ENCODE measurements at places on chromosomes 12 and 14.
A peak's percentile ranks its signal among the peaks of the same experiment; 100 is the strongest.

DNA sequence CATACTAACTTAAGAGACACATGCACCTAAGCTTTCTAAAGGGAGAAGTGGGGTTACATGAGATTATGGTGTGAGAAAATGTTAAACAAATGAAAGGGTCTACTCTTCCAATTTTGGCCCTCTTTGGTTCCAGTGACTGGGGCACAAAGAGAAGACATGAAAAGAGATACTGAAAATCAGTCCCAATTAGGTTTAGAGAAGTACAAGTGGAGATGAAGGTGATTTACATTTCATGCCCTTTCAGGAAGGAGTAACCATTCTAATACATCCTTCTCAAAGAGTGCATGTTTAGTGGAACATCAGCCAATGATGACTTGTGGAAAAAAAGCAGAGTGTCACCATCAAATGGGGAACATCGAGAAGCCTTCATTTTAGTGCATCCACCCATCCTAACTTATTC is 14.4 kb downstream of the MGP start:
- no peak for DNase-seq

DNA sequence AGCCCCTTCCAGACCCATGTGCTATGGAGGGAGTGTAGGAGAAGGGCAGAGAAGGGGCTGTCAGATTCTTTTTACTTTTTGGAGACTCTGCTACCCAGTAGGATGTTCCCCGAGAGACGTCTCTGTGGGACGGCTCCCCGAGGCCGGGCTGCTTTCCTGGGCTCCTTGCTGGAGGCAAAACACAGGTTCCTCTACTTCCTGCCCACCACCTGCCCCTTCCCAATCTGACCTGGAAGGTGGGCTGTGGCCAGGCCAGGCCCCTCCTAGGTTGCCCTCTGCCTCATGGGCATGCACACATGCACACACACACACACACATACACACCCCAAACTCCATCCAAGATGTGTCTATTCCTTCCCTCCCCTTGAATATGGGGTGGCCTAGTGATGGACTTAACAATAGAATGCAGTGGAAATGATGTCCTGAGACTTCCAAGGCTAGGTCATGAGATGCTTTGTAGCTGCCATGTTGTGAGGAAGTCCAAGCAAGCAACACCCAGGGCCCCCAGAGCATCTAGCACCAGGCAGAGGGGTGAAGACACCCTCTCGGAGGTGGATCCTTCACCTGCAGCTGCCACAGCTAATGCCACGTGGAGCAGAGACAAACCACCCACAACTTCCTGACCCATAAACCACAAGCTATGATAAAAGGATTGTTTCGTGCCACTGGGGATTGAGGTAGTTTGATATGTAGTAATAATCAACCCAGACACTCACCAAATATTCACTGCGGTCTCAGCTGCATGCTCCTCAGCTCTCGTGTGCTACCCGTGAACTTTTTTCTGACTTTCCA is 1.6 kb upstream of the ASB2 start:
- peak; percentile 50 for DNase-seq

GRCh38 chr14:92783813-92784431 is 10.2 kb upstream of the GOLGA5 start:
- no peak for DNase-seq

- no peak for DNase-seq
These were observed 1079.4 kb downstream of the AACS start for GRCh38 chr12:126144603-126145002.

- DNase-seq, result no peak
These were observed 53.6 kb upstream of the EIF5 start for GRCh38 chr14:103280278-103280928.

DNA sequence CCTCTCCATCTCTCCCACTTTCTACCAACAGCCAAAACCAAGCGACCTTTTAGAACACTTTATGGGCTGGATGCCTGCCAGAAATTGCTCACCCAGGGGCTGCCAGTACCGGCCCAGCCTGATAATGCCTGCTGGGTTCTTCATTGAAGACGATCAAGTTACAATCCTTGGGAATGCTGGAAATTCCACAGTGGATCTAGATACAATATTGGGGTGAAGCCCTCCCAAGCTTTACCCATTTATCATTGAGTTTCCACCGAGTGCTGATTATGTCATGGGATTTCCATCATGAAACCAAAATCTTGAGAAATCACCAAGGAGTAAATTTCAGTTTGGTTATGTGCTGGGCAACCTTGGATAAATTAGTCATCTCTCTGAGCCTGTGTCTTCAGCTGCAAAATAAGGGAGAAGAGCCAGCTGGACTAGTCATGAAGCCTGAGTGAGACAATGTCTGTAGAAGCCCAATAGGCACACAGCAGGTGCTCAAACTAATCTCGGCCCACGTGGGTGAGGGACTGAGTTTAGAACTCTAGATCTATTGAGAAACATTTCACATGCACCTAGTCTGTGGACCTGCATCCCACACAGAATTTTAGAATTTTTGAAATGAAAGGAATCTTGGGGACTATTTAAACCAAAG is 75.5 kb upstream of the CLMN start:
- DNase-seq, result no peak

GRCh38 chr14:63241096-63241495 is 36.9 kb downstream of the RHOJ start:
- no peak for DNase-seq

DNA sequence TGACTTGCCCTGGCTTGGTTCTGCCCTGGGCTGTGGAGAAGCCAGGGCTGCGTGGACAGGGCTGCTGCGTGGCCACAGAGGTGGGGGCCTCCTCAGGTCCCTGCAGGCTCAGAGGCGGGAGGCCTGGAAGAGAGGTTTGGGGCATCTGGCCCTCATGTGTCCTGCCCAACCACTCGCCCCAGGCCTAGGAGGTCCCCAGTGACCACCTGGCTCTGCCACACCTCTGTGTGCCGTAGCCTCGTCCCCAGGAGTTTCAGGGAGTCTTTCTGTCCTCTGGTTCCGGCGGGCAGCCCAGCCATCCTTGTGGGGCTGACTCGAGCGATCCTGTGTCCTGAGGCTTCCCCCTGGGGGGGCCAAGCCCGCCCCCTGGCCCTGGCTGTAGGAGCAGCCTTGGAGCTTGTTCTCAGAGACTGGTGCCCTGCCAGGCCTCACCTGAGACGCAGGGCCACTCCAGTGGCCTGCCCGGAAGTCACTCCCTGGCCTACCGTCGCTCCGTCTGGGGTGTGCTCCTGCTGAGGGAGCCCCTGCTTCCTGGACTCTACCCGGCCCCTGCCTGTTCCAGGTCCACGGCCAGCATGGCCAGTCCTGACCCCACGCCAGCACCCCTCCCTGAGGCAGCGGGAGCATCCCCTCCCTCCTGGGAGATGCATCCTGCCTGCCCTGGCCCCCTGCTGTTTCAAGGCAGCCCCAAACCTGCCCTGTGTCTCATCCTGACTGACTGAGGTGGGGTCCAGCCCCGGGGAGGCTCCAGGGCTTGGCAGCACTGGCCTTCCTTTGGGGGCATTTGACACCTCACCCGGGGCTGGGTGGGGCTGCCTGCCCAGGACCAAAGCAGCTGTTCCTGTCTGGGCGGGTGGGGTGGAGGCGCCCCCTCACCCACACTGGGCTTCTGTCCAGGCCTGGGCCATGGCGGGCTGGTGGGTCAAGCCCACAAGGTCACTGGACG is 13.9 kb downstream of the ASPG start:
- no peak for DNase-seq

DNA sequence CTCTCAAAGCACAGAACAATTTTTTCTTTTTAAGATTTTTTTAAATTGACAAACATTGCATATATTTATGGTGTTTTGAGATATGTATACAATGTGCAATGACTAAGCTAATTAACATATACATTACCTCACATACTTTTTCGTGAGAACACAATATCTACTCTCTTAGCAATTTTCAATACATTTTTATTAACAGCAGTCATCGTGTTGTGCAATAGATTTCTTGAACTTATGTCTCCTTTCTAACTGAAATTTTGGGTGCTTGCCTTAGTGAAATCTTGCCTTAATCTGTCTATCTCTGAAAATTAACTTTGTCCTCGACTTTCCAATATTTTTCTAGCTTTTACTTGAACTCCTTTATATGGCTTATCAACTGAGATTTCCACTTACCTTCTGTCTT is 6.8 kb downstream of the OR10A7 start:
- DNase-seq, result no peak

DNA sequence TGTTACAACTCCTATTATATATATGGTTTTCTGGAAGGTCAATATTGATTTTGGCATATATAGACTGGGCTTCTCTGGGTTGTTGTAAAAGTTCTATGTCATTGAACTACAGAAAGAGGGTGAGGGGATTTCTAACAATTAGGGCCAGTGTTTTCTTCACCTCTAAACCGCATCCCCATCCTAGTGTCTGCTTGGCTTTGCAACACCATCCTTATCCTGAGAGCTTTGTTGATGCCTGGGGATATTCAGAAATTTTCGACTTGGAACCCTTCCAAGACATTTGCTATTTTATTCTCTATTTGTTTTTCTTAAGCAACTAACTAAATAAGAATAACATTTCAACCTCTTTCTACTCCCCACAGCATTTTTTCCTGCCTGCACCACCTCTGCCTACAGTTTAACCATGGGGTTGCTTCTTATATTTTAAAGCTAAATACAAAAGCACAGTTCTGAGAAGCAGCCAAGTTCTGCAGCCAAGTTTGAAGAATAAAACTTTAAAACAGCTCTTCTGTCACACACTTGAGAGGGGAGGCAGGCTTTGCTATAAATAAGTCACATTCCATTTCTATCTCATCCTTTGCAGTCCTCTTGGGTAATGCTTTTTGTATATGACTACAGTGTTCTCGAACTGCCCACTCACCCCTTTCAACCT is 53.4 kb downstream of the RGS6 start:
- DNase-seq, result no peak

- DNase-seq, result peak; percentile 68
These were observed 18.9 kb upstream of the SMUG1 start for GRCh38 chr12:54207539-54208294.

GRCh38 chr14:54209511-54210250 is 187.1 kb upstream of the CDKN3 start:
- no peak for DNase-seq

GRCh38 chr14:92252323-92252722 is 70.6 kb upstream of the SLC24A4 start:
- DNase-seq, result no peak

GRCh38 chr12:95577820-95578219 is 26.5 kb upstream of the USP44 start:
- DNase-seq, result no peak

DNA sequence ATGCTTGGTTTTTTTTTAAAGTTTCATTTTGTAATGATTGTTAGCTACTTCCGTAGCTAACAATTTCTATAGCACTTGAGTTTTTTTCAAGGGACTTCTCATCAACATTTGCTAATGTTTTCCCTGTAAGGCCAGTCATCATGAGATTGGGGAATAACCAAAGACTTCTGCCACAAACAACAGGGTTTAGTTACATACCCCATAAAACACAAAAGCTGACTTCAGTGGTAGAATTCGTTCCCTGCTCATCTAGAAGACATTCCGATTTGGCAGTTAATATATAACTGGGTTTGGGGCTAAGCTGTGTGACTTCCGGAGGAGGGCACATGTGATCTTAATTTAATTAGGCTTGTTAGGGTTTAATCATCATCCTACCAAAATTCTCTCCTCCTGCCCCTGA is 22.9 kb downstream of the EGLN3 start:
- DNase-seq, result no peak

GRCh38 chr14:91872011-91872501 is 4.7 kb upstream of the TC2N start:
- no peak for DNase-seq

DNA sequence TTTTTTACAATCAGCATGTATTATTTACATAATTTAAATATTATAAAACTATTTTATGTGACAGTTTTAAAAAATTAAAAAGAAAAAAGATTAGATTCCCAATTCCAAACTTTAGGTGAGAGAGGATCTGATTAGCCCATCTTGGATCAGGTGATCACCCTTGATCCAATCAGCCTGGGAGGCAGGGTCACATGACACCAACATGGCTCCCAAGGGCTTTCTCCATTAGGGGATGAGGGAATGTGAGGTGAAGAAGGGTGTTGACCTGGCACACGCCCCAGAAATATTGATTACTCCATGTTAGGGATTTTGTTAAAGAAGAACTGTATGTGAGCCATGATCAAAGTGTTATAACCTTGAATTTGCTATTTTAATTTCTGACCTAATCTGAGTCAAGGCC is 225.4 kb downstream of the RBM19 start:
- DNase-seq, result no peak

GRCh38 chr12:9725213-9725870 is 7.6 kb downstream of the CLECL1 start:
- DNase-seq, result no peak

GRCh38 chr12:13790317-13790716 is 191.1 kb downstream of the GRIN2B start:
- no peak for DNase-seq

- DNase-seq, result no peak
These were observed 27.9 kb upstream of the MYF6 start for GRCh38 chr12:80679346-80680131.

DNA sequence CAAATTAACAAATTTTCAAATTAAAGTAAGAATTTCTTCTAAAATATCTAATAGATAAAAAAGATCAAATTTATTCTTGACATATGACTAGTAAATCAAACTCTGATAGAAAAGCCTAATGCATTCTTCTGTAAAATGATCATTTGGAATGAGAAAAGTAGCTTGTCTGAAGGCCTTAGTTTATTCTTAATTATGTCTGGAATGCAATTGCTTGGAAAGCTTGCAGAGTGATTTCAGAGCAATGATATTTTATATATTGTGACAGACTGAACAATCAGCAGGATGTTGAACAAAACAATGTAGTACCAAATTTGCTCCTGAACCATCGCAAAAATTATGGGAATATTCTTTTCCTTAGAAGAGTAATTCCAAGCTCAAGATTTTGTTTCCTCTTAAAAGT is 789.6 kb upstream of the NOVA1 start:
- no peak for DNase-seq

DNA sequence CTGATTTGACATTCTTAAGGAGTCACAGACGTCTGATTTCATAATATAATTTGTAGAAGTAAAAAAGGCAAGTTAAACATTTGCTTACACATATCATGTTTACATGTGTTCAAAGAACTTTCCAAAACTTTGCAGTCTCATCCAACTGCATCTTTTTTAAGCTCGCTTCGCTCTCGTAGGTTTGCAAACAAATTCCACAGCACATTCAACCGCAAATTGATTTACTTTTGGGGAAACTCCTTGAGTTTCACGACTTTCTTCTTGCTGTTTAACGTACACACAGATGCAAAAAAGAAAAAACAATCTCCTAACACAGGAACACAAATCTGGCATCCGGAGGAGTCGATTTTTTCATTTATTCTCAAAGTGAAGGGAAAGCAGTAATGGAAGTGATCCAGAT is 1149.5 kb downstream of the VRK1 start:
- DNase-seq, result no peak

GRCh38 chr14:92004062-92004461 is 35.8 kb downstream of the TRIP11 start:
- no peak for DNase-seq

GRCh38 chr14:55430024-55430690 is 10.3 kb downstream of the TBPL2 start:
- DNase-seq, result no peak

GRCh38 chr14:66111891-66112290 is 374.3 kb upstream of the CCDC196 start:
- DNase-seq, result no peak

DNA sequence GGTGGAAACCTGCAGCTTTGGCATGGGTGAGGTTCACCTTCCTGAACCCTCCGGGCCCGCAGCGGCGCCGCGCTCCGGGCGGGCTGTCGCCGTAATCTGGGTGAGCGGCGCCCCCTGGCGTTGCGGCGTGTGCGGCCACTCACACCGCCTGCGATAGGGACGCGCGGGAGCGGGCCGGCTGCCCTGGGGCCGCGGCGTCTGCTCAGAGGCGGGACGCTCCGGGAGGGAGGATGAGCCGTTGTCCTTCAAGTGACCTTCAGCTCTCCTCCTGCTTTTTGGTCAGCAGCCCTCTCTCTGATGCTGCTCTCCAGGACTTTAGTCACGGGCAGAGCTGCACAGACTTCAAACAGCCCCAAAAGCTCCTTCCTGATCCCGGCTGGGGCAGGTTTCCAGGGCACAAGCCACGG is 211.7 kb upstream of the FKBP4 start:
- DNase-seq, result no peak

All from activated CD8-positive, alpha-beta memory T cell treated with anti-CD3 and anti-CD28 coated beads for 1 hour (primary cell).